Cortex of kidney (tissue), 1 donor: ENCODE measurements at places on chromosomes 5 and 9.

DNA sequence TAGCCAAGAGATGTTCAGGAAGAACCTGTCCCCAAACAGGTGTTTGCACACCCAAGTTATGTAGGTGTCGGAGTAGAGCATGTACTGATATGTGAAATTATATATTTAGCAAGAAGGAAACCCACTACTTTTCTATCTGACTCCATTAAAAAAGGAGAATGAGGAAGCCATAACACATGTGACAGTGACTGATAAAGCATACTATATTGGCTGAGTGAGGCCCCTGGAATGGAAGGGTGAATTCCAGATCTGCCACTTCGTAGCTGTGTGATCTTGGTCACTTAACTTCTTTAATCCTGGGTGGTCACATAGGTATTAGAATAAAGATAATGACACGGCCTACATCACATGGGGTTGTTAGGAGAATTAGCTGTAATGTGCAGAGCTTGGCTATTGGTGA lies 116.0 kb upstream of the MAN2A1 start:
- no peak for DNase-seq

DNA sequence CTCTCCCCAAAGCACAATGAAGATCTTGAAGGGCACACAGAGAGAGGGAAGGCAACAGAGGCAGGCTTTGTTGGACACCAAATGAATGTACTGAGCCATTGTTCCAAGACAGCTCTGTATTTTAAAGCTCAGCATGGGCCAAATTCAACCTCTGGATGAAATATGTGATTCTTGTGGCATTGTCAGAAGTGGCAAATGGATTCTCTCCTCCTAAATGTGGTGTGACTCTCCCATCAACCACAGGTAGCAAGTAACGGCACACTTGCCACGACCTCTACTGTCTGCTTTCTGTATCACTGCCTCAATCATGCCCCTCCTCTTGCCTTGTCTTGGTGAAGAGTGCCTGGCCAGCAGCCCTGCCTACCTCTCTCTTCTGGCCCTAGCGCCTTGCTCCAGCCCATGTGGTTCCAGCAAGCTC lies 6.1 kb upstream of the MOB3B start:
- no peak for DNase-seq

DNA sequence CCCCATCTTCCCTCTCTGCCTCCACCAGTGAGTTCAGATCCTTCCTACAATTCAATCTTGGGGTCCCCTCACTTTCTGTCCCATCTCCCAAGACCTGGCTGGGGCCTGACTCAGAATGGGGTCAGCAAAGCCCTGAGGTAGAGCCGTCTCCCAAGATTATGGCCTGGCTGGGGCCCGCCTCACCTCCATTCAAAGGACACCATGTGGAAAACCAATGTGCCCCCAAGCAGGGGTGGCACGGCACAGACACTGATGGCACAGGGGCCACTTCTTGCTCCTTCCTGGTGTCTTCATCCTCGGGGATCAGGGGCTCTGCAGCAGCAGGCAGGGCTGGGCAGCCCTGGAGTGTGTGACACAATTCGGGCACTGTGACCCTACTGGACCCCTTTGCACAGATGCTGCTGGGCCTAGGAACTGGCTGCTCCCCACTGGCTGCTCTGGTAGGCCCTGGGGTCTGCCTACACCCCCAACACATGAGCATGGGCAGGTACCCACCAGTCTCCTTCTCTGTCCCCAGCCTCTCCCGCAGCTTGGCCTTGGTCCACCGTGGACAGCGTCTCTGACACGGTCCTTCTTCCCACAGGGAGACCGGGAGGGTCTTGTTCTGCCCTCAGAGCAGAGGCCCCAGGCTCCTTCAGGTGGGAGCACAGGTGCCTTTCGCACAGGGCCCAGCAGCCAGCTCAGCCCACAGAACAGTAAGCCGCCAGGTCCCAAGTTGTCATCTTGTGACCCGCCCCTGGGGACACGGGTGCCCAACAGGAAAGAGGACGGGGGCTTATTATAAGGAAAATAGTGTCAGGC lies 89.5 kb downstream of the ADAMTS2 start:
- DNase-seq, result no peak

DNA sequence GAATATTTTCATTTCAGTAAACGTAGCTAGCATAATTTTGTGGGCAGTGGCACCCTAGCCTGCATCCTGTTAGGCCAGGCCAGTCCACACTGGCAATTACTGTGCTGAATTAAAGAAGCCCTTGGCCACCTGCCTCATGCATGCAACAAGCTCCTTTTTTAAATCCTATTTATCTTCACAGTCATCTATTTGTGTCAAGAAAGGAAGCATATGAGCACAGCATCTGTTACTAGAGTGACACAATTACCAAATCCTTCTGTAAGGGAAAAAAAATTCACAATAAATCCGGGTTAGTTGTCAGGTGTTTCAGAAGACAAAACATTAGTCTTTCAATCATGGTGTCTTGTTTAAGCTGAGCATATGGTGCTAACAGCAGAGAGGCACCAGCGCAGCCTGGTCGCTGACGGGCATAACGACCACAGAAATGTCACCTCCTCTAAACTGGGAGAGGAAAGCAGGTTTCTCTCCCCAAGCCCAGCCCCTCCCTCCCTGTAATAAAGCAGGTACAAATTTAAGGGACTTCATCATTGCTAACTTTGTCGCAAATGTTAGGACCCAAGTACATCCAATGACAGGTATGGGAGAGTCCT lies 520.6 kb downstream of the CTNND2 start:
- DNase-seq, result no peak

GRCh38 chr9:30534896-30535295 lies 1849.5 kb upstream of the ACO1 start:
- DNase-seq, result no peak
